CD14-positive monocyte (primary cell): ENCODE measurements at places on chromosomes 1 and 21. TPM values are rescaled to one million over a fixed set of nuclear protein-coding genes. Genes with fewer than 3 reads are reported as not detected.

UBIAD1 gene
- 4.3 and 6.5 TPM in 2 replicates for polyA plus RNA-seq

DNA sequence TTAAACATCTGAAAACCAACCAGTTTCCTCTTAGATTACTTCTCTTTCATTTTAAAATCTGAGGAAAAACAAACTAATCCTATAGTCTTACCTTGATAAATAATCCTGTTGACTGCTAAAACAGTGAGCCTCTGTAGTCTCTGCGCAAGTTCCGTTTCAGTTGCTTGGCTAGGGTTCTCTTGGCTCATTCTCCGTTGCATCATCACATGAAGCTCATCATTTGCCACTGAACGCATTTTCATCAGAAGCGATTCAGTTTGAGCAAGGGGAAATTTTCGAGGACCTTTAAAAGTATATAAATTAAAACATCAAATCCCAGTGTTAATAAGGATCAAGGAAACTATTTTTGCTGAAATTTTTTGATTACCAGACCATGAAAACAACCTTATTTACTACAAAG is 96.7 kb upstream of the GNG4 start:
- H3K27me3 ChIP-seq = no peaks in the 10 kb centered on the region
- H3K4me1 ChIP-seq = no peaks in the 10 kb centered on the region
- peak; percentile 15 for DNase-seq
- peak overlapping the region; percentile 30 for H3K27ac ChIP-seq
- peaks cover 100% of the 10 kb centered on the region for H3K36me3 ChIP-seq

GRCh38 chr1:118902711-118903191 is 85.4 kb downstream of the TBX15 start:
- no peak overlapping the region for H3K27ac ChIP-seq
- no peaks in the 10 kb centered on the region for H3K36me3 ChIP-seq
- no peak overlapping the region for H3K4me3 ChIP-seq
- DNase-seq = no peak

GLIS1 gene
- polyA plus RNA-seq = not detected in 2 replicates

- peaks cover 18% of the 10 kb centered on the region for H3K4me1 ChIP-seq
- no peak for DNase-seq
- no peak overlapping the region for H3K4me3 ChIP-seq
- H3K36me3 ChIP-seq = no peaks in the 10 kb centered on the region
- H3K27me3 ChIP-seq = peaks cover 48% of the 10 kb centered on the region
- H3K27ac ChIP-seq = no peak overlapping the region
Measured at GRCh38 chr1:231423648-231424047, 1.6 kb upstream of the EGLN1 start.

NPPA gene
- polyA plus RNA-seq = not detected

GRCh38 chr1:185539277-185539943 is 194.8 kb upstream of the HMCN1 start:
- no peak for DNase-seq
- H3K4me3 ChIP-seq = no peak overlapping the region
- no peaks in the 10 kb centered on the region for H3K27me3 ChIP-seq
- no peak overlapping the region for H3K27ac ChIP-seq
- H3K4me1 ChIP-seq = peaks cover 30% of the 10 kb centered on the region

DNA sequence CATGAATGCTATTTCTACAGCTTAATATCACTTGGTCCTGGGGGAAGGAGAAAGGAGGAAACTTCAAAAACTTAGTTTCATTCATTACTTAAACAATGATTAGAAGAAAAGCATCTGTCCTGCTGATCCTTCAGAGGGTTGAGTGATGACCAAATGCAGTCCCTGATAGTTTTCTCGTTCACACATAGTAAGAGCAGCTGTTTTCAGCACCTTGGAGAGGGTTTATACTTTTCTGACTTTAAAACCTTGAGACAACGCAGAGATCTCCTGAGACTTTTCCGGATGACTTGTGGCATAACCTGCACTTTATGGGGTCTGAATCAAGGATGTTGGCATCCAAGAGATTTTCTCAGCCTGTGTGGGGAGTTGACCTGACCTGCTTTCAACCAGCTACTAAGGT is 94.0 kb upstream of the KCND3 start:
- H3K27me3 ChIP-seq = no peaks in the 10 kb centered on the region
- no peak for DNase-seq
- H3K27ac ChIP-seq = no peak overlapping the region
- no peaks in the 10 kb centered on the region for H3K4me1 ChIP-seq
- no peak overlapping the region for H3K4me3 ChIP-seq

SCNM1 gene
- polyA plus RNA-seq = 110 TPM

DNA sequence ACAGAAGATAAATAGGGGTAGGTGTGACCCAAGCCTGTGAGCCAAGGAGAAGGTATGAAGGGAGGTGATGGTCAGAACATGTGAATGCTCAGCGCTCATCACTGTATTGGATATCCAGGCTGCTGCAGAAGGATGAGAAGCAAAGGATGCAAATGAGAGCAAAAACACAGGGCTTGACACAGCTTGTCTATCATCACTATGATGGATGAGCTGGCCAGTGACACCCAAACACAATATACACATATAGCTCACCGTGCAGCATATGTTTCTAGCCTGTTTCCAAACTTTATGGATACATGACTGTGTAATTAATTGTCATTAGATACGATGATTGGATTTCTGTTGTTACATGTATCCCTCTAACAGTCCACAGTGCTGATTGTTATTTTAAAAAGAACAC is 13.8 kb upstream of the HMGN1 start:
- peaks cover 11% of the 10 kb centered on the region for H3K4me1 ChIP-seq
- H3K27ac ChIP-seq = no peak overlapping the region
- H3K36me3 ChIP-seq = no peaks in the 10 kb centered on the region

DNA sequence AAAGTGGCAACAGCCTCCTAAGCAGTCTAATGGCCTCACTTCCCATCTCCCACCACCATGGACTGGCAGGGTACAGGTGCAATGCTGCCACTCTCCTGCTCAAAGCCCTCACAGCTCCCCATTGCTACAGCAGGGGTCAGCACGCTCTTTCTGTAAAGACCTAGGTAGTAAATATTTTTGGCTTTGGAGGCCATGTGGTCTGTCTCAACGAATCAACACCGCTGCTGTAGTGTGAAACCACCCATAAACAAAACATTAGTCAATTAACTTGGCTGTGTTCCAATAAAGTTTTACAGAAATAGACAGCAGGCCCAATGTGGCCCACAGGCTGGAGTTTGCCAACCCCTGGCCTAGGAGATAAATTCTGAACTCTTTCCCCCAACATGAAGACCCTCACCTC is 44.6 kb upstream of the TMEM125 start:
- H3K27me3 ChIP-seq = no peaks in the 10 kb centered on the region
- no peak overlapping the region for H3K27ac ChIP-seq
- no peak overlapping the region for H3K4me3 ChIP-seq
- H3K4me1 ChIP-seq = peaks cover 11% of the 10 kb centered on the region
- no peak for DNase-seq

AUNIP gene
- 0.14 and 0.19 TPM in 2 replicates for polyA plus RNA-seq

GRCh38 chr1:181131255-181131941 is 42.9 kb downstream of the IER5 start:
- DNase-seq = peak; percentile 67
- peak overlapping the region; percentile 76 for H3K27ac ChIP-seq
- no peaks in the 10 kb centered on the region for H3K36me3 ChIP-seq
- peaks cover 93% of the 10 kb centered on the region for H3K4me1 ChIP-seq

GRCh38 chr21:41845310-41846032 is 33.7 kb downstream of the PRDM15 start:
- no peak overlapping the region for H3K4me3 ChIP-seq
- no peaks in the 10 kb centered on the region for H3K27me3 ChIP-seq
- H3K36me3 ChIP-seq = peaks cover 45% of the 10 kb centered on the region
- no peak overlapping the region for H3K27ac ChIP-seq
- H3K4me1 ChIP-seq = no peaks in the 10 kb centered on the region

SPATA6 gene
- polyA plus RNA-seq = 8.0 TPM

GRCh38 chr1:199322278-199322677 is 683.4 kb downstream of the PTPRC start:
- H3K27me3 ChIP-seq = no peaks in the 10 kb centered on the region
- no peak overlapping the region for H3K4me3 ChIP-seq
- no peak overlapping the region for H3K27ac ChIP-seq
- H3K4me1 ChIP-seq = no peaks in the 10 kb centered on the region
- DNase-seq = no peak
- no peaks in the 10 kb centered on the region for H3K36me3 ChIP-seq

GRCh38 chr1:71944006-71944405 is 338.3 kb downstream of the NEGR1 start:
- no peak overlapping the region for H3K27ac ChIP-seq
- no peak overlapping the region for H3K4me3 ChIP-seq
- no peaks in the 10 kb centered on the region for H3K4me1 ChIP-seq
- no peak for DNase-seq

- no peak overlapping the region for H3K4me3 ChIP-seq
- H3K27ac ChIP-seq = no peak overlapping the region
- no peaks in the 10 kb centered on the region for H3K27me3 ChIP-seq
- no peaks in the 10 kb centered on the region for H3K4me1 ChIP-seq
Measured at GRCh38 chr21:28150778-28151177, 841.9 kb downstream of the LTN1 start.

DNALI1 gene
- not detected for polyA plus RNA-seq
